IMR-90 (cell line): ENCODE measurements at places on chromosomes 6 and 20. TPM values are rescaled to one million over a fixed set of nuclear protein-coding genes. Genes with fewer than 3 reads are reported as not detected.

Gene FOXF2
- 16.3 and 17.3 TPM in 2 replicates for polyA plus RNA-seq

Gene FAM83C
- 0.02 and 0.03 TPM in 2 replicates for polyA plus RNA-seq

Gene HLA-DQA1
- polyA plus RNA-seq, result not detected in 2 replicates

Gene LY6G6D
- polyA plus RNA-seq, result not detected in 2 replicates

Gene GABRR2
- polyA plus RNA-seq, result 0.24 and 0.26 TPM in 2 replicates
